ENCODE measurements at places on chromosomes 7 and 10.

- DNase-seq: no peak
These were observed 8.5 kb upstream of the HK1 start for GRCh38 chr10:69269761-69270160.

DNA sequence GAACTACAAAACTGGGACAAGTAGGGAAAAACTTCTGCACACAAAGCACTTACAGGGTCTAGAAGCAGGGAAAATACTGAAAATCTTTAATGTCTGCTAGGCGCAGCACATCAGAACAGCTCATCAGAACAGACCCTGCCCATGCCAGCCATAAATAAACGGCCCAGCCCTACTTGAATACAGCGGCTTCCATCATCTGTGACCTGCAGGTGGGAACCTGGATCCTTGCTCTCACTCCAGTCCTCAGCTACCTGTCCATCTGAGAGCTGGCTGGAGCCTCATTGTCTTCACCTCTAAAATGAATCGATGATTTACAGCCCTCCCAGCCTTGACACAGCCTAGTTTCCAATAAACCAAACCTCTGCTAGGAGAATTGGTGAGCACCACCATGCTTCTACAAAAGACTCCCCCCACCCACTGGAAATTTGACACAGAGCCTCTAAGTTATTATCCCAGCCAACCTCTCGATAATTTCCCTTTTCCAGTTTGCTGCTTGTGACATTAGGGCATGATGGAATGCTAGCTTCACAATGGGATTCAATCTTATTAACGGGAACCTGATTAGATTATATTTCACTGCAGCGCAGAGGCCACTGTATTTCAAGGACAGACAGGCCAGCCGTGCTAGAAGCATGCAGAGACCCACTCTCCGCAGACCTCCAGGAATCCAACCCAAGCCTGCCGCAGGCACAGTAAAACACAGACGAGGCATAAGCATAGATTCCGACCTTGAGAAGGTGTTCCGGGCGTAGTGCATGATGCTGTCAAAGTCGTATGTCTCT is 61.6 kb upstream of the OPALIN start:
- DNase-seq: no peak

DNA sequence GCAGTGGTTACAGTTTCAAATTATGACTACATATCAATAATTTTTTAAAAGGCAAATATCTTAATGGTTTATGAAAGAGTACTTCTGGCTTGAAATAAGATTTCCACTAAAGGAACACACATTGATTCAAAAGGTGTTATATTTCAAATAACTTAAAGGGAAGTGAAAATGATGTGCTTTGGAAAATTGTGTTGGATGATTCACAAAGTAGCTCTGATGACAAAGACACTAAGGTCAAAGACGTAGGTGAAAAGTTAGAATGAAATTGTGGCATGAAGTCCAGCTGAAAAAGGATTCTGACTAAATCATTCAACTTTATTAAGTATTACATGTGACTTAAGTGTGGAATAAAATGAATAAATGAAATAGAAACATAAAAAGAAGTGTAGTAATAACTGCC is 20.8 kb upstream of the OR2A5 start:
- DNase-seq: no peak

DNA sequence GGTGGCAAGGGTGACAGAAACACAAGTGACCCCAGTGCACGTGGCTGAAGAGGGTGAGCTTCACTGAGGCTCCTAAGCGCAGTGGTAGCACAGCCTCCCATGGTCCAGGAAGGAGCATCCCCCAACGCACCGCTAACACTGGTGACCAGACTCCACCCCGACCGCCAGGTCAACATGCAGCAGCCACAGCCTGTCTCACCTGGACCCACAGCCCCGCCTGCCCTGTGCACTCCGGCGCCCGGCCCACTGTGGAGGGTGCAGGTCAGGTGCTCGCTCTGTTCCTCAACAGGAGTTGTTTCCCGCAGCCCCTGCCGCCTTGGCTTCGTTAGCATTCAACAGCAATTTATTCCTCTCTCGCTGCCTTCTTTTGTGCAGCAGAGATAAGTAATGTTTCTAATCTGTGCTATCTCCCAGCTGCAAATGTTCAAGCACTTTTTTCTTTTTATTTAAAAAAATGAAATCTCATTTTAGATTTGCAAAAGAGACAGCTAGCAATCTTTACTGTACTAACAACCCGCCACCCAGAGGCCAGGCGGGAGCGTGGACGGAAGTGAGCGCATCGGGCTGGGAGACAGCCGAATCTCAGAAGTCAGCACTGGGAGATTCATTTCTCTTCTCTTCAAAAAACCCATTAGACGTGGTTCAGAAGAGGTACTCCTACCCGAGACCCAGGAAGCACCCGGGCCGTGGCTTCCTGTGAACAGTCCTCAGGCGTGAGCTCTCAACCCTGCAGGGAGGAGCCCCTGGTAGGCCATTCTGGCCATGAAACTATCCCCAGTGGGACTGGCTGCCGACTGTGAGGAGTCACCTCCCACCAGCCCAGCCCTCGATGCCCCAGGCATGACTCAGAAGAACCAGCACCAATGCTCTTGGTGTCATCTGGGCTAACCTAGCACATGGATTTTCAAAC is 133.4 kb downstream of the MAD1L1 start:
- DNase-seq: no peak

DNA sequence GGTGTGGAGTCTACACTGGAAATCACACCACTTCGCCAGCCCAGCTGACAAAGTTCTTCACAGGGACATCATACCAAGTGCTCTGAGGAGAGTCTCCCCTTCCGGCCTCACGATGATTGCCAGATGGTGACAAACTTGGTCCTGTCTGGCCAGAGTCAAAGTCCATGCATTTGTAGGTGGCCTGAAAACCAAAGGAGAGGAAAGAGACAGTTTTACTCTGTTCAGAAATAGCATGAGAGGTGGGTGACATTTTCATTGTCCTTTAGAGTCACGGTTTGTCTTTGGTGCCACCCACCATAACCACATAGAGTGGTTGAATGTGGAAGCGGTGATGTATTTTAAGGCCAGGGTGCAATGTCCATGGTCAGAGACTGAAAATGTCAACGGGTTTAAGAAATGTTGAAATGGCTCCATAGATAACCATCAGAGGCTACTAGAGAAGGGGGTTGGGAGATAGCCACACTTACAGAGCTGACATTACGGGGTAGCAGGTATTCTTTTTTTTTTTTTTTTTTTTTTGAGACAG is 33.0 kb downstream of the BTBD16 start:
- no peak for DNase-seq

- no peak for DNase-seq
These were observed 92.4 kb upstream of the AGBL3 start for GRCh38 chr7:134893920-134894319.

- DNase-seq: no peak
These were observed 202.4 kb upstream of the GRB10 start for GRCh38 chr7:50985096-50985495.

- DNase-seq: no peak
These were observed 22.9 kb downstream of the STRIP2 start for GRCh38 chr7:129457101-129457500.
